Endothelial cell of umbilical vein (primary cell): ENCODE measurements at places on chromosomes 13 and 19. TPM values are rescaled to one million over a fixed set of nuclear protein-coding genes. Genes with fewer than 3 reads are reported as not detected.

Gene SMIM24
- not detected in 2 replicates for total RNA-seq

Gene SEMA6B
- total RNA-seq: 166 and 176 TPM in 2 replicates

Gene EPS8L1
- 18.1 and 28.9 TPM in 2 replicates for total RNA-seq

Gene KLK8
- total RNA-seq: not detected in 2 replicates

Gene SIGLEC12
- total RNA-seq: not detected in 2 replicates

Gene EHD2
- 220 TPM in 2 replicates for total RNA-seq

Gene ERF
- 117 and 130 TPM in 2 replicates for total RNA-seq

Gene TNFSF13B
- total RNA-seq: 1.2 and 1.4 TPM in 2 replicates

Gene GPR183
- total RNA-seq: not detected in 2 replicates

DNA sequence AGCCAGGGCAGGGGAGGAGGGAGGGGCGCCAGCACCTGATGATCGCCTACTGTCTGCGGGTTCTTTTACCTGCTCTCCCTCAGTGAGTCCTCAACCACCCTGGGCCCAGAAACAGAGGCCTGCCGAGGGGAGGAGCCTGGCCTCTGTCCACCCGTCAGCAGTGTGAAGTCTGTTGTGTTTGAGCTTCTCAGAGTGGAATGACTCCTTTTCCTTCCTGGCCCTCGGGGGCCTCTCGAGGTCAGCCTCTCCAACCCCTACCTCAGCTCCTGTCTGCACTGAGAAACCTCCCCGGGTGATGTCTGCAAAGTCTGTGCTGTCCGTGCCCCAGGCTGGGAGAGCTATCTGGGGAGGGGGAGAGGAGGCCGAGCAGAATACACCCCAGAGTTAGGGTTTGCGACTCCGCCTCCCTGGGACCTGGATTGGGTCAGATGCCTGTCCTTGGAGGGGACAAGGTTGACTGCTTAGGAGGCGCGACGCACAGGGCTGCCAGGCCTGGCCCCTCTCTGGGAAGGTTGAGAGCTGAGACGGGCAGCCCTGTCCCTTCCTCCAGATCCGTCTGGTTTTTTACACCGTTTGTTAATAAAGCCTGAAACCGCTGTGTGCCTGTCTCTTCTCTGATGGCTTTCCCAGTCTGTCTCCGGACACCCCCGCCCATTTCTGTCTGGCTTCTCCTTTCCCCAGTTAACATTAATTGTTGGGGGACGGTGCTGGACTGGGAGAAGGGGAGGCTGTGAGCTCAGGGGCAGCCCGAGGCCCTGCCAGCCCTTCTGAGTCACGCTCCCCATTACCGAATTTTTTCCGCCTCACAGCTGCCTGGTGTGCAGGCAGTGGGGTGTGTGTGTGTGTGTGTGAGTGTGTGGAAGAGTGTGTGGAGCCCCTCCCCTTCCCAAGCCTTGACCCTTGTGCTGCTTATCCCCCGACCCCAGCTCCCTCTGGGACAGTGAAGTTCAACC, 989 bp upstream of the SSC5D start:
- DNase-seq: peak; percentile 83

DNA sequence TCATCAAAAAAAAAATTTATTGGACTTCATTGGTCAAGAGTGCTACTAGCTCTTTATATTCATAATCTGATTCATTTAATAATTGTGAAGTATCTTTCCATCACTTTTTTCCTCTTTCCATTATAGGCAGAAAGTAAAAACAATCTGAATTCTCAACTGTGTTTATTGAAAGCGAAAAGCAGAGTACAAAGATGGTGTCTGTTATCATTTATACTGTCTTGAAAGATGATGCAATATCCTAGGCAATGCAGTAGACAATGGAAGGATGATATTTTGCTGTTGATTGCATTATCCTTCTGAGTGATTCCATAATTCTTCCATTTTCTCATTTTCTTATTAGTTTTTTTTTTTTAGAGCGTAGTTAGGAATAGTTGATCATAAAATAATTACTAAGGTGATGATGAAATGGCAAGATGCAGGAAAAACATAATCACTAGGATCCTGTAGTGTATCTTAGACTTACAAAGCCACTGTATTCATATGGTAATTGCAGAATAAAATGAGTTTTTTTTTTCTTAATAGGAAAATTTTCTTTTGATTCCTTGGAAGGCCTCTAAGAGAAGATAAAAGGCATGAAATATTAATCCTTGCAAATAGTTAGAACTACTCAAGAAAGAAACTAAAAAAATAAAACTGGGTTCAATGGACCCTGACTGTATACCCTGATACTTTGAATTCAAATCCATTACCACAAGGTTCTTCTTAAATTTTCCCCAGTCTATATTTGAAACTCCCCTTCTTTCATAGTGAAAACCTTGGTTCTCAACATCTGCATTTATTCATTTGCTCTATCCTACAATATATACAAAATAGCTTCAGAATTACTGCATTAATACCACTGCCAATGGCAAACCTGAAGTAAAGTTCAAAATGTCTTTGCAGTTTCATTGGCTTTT, 11.6 kb downstream of the URI1 start:
- no peak for DNase-seq

- no peak for DNase-seq
Measured at GRCh38 chr13:46797501-46798237, 708 bp upstream of the ESD start.

DNA sequence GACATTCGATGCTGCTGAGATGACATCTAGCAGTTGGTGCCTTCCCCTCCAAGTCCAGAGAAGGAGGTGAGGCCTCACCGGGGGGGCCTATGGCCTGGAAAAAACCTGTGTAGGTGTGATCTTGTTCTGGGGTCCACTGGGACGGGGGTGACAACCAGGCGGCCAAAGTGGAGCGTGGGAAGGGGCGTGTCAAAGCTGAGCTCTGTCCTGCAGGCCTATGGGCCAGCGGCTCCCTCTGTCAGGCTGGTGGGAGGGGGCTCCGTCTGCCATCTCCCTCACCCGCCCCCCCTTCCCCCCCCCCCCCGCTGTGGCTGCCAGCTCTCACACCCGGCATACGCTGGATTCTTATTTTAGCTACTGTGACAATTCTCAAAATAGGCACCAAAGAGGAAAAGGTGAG, 56.7 kb upstream of the UQCRFS1 start:
- no peak for DNase-seq

DNA sequence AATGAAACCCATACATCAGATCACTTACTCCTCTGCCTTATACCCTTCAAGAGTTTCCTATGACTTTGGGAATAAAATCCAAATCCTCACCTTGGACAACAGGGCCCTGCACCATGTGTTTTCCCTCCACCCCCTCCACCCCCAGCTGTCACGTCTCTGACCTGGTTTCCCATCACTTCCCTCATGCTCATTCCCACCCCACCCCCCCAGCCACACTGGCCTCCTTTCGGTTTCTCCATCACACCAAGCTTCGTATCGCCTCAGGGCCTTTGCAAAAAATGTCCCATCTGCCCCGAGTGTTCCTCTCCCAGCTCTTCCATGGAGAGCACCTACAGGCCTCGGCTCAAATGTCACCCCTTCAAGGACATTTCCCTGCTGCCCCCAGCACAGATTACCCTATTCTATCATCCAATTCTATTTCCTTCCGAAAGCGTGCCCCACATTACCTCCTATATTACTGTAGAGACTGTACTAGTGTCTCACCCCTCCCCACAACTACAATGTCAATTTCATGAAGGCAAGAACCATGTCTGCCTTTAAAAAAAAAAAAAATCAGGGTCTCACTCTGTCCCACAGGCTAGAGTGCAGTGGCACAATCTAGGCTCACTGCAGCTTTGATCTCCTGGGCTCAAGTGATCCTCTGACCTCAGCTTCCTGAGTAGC, 16.8 kb upstream of the FFAR2 start:
- DNase-seq: no peak

GRCh38 chr13:110698689-110699088, 7.2 kb downstream of the CARS2 start:
- DNase-seq: no peak

DNA sequence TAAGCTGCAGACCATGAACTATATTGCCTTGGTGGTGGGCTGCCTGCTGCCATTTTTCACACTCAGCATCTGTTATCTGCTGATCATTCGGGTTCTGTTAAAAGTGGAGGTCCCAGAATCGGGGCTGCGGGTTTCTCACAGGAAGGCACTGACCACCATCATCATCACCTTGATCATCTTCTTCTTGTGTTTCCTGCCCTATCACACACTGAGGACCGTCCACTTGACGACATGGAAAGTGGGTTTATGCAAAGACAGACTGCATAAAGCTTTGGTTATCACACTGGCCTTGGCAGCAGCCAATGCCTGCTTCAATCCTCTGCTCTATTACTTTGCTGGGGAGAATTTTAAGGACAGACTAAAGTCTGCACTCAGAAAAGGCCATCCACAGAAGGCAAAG, 53.7 kb downstream of the CYSLTR2 start:
- DNase-seq: no peak

GRCh38 chr19:16117594-16118033, 5.9 kb downstream of the RAB8A start:
- no peak for DNase-seq

DNA sequence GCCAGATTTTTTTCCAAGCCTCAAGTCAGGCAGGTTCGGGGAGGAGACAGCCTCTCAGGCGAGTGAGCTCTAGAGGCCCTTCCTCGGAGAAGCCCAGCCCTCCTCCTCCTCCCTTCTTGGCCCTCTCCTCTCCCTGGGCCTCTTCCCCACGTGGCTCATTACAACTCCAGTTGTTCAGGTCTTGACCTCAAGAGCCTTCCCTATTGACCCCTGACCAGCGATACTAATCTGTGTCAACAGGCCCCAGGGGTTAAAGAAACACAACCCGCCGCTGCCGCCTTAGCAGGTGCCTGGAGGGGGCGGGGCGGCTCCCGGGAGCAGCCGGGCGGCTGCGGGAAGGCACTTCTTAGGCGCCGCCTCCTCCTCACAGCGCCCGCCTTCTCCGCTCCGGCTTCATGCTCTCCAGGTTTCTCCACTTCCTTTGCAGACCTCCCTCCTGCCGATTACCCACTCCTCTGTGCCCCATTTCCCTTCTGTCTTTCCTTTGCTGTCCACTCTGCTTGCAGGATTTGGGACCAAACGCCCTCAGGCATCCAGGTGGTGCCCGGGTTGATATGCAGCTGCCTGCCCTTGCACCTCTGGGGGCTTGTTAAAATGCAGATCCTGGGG, 51.0 kb downstream of the LYL1 start:
- DNase-seq: peak; percentile 49

DNA sequence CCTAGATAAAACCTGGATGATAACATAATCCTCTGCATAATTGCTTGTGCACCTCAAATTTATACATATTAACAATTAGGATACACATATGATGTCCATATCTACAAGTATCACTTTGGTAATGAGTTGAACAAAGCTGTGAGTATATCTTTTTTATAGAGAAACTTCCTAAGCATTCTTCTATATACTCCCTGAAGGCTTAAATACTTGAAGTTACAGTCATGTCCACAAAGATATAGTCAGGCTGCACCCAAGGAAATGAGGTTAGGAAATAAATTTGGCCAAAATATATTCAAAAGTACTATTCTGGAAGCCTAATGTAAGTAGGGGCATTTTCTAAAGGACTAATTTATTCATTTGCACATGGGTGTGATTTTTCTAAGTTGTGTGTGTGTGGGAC, 761.5 kb downstream of the PCDH9 start:
- no peak for DNase-seq

GRCh38 chr13:90926459-90926858, 421.0 kb upstream of the MIR17HG start:
- no peak for DNase-seq

DNA sequence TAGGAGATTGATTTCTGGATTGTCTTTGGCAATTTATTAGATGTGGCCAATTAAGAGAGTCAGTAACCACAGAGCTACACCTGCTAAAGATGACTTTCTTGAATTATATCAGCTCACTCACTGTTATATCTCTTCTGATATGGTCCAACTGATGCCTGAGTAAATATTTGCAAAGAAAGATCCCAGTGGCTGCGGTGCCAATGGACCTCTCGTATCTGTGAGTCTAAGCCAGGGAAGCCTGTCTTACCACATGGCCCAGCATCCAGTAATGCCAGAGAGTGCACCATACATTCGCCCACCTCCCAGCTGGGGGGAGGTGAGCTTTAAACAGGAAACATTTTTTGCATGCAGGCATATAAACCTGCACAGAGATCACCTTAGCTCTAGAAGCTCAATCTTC, 82.7 kb upstream of the SLC15A1 start:
- no peak for DNase-seq

GRCh38 chr13:25172303-25172630, 179 bp upstream of the AMER2 start:
- no peak for DNase-seq

GRCh38 chr13:29569253-29570050, 26.0 kb downstream of the SLC7A1 start:
- peak; percentile 41 for DNase-seq

- no peak for DNase-seq
Measured at GRCh38 chr13:51057001-51057400, 54.1 kb downstream of the C13orf42 start.

DNA sequence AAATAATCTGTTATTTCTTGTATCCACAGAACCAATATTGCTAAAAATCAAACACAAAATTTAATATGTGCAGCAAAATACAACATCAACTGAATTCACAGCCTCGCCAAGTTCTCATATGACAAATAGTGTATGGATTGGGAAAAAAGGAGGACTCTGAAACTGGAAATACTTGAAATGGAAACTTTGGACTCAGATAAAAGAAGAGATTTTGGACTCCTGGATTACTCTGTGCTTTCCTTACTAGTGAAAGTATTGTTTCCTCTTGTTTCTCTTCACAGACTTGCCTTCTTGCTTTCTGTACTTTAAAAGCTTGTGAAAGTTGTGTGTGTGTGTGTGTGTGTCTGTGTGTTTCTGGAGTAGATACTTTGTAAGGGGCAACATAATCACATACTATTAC, 1596.3 kb downstream of the PCDH9 start:
- no peak for DNase-seq

- no peak for DNase-seq
Measured at GRCh38 chr19:6267552-6268381, 12.0 kb downstream of the MLLT1 start.

- DNase-seq: no peak
Measured at GRCh38 chr13:21227917-21228316, 51.5 kb downstream of the MRPL57 start.

DNA sequence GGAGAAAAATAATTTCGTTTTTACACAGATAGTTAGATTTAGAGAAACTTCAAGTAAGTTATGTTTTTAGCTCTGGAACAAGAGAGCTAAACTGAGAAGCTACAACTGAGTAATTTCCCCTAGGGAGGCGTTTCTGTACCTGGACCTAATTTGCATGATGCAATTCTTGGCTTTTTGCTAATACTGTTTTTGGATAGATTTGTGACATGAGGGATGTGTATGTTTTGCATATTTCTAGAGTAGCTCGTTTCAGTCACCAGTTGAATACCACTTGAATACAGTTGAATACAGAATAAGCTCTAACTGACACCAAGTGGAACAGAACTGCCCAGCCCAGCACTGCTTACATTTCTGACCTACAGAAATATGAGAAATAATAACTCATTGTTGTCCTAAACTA, 1227.9 kb upstream of the SPRY2 start:
- no peak for DNase-seq

DNA sequence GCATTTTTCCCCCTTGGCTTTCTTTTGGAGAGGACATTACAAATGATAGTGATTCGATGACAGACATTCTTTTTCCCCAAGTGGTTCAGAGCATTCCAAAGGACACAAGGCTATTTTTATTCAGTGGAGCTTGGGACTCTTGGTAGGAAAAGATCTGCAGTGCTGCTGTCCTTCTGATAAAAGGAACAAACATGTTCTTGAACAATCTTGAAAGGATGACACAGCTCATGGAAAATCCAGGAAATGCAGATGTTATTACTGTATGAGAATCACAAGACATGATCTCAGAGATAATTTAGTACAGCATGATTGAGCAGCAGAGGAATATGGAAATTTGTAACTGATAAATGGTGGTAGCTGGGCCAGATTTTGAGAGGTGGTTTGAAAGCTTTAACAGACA, 96.2 kb upstream of the RFC3 start:
- DNase-seq: peak; percentile 15

GRCh38 chr13:53351021-53351420, 322.4 kb downstream of the OLFM4 start:
- DNase-seq: no peak
